ENCODE measurements at places on chromosomes 2 and 18.

DNA sequence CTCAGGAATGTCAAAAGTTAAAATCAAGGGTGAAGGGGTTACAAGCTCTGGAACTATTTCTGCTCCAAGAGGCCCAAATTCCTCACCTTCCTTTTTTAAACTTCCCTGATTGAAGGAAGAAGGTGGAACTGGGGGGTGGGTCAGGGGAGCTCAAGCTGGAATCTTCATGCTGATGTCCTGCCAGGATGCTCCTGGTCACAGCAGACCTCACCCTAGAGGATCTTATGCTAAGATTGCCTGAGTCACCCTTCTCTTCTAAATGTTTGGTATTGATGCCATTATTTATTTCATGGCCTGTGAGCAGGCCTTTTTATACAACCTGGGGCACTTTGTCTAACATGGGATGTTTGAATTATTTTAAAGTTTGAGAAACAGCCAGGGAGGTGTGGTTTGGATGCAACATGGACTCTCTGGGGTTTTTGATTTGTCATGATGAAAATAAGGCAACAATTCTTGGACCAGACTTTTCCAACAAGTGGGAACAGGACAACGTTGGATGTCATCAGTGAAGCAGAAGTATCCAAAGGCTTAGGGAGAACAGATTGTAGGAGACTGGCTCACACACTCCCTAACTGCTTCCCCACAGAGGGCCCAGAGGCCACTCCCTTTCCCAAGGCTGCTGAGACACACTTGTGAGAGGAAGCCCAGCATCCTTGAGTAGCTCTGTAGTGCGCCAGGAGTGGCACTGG lies 420.2 kb upstream of the MEX3C start:
- no peak for DNase-seq

- no peak for DNase-seq
Observed at GRCh38 chr2:36717603-36718266, 21.2 kb downstream of the VIT start.

DNA sequence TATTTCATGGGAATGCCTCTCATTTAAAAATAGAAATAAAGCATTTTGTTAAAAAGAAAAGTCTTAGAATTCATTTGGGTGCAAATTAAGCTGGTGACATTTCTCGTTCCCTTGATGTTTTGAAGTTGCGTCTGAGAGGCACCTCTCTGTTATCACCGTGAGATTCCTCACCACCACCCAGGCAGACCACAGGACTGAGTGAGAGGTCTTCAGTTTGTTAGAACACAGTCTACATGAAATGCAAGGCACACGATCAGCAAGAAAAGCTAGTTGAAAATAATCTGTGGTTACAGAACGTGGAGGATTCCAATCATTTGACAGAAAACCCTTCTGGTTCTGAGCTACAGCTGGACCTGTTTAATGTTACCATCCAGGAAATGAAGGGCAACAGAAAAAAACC lies 116.0 kb downstream of the UXS1 start:
- DNase-seq, result no peak

- peak; percentile 17 for DNase-seq
Observed at GRCh38 chr2:239157269-239157668, 243.6 kb downstream of the HDAC4 start.

GRCh38 chr2:109663721-109664120 lies 49.6 kb downstream of the SOWAHC start:
- peak; percentile 80 for DNase-seq

DNA sequence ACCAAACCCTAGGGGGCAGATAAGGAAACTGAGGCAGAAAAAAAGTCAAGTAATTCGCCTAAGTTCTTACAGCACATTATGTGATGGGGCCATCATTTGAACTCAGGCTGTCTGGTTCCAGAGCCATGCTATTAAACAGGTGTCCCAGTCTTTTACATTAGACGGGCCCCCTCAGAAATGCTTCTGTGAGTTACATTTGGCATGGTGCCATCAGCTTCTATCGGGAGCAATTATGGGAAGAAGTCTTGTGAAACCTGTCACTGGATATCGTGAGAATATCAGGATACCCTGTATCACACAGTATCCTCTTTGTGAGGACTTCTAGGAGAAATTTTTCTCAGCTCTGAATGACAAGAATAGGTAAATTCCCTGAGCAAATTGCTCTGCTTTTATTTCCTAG lies 143.7 kb upstream of the NOSTRIN start:
- no peak for DNase-seq

DNA sequence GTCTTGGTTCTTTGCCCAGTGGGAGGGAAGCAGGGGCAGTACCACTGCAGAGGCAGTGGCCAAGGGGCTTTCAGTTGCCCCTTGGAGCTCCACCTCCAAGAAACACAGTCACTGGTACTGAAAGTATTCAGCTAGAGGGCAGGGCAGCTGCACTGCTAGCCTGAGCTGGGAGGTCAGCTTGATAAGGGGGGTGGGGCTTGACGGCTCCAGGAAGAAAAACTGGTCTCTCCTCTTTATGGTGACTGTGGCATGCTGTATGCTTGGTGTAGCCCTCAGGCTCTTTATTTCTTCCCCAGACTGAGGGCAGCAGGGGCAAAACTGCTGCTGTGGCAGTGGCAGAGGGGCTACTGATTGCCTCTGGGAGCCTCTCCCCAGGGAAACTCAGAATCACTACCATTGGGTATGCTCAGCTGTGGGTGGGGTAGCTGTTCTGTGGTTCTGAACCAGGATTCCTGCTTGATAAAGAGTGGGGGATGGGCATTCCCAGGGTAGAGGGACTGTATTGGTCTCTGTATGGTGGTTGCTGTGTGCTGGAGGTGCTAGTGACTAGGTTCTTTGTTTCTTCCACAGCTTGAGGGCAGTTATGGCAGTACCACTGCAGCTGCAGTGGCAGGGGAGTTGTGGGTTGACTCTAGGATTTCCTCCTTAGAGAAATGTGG lies 134.6 kb upstream of the SCN7A start:
- DNase-seq, result no peak

- DNase-seq, result no peak
Observed at GRCh38 chr2:97673182-97673914, 3.8 kb downstream of the C2orf92 start.

DNA sequence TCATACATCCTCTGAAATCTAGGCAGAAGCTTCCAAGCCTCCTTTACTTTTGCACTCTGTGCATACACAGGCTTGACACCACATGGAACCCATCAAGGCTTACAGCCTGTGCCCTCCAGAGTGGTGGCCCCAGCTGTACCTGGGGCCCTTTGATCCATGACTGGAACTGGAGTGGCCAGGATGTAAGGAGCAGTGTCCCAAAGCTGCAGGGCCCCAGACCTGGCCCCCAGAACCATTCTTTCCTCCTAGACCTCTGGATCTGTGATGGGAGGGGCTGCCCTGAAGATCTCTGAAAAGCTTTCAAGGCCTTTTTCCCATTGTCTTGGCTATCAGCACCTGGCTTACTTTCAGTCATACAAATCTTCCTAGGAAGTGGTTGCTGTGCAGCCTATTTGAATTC lies 63.1 kb upstream of the NOL4 start:
- no peak for DNase-seq

GRCh38 chr2:209208211-209208610 lies 215.6 kb upstream of the MAP2 start:
- DNase-seq, result no peak

- no peak for DNase-seq
Observed at GRCh38 chr18:56639104-56639381, 651 bp upstream of the TXNL1 start.

- no peak for DNase-seq
Observed at GRCh38 chr2:45668509-45668908, 17.0 kb downstream of the PRKCE start.

GRCh38 chr18:50268022-50268747 lies 1.9 kb upstream of the CFAP53 start:
- peak; percentile 82 for DNase-seq
